ENCODE measurements at places on chromosomes 13 and 19.
A peak's percentile ranks its signal among the peaks of the same experiment; 100 is the strongest.

DNA sequence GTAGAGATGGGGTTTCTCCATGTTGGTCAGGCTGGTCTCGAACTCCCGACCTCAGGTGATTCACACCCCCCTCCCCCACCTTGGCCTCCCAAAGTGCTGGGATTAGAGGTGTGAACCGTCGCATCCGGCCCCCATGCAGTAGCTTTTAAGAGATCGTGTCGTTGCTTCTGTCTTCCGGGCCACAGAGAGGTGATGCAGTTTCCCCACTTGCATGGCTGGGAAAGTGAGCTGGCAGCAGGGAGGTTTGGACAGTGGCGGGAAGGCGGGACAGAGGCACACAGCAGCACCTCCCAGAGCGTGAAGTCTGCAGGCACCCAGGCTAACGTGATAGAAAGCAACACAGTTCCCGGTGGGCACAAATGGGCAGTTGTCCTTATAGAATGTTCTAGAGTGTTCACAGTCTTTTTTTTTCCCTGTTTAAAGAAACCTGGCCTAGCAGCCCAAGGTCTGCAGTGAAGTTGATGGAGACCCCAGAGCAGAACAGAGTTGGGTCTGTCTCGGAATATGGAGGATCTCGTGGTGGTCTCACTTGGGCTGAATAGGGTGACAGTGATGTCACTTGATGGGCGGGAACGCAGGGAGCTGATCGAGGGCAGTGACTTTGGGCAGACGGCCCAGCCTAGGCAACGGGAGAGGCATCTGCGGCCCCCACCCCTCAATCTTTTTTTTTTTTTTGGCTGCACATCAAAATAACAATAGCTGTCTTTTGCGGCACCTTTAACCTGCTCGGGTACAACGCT, 4.9 kb downstream of the UHRF1 start:
- DNase-seq, result no peak

- DNase-seq, result no peak
These were observed 7.7 kb downstream of the EPS15L1 start for GRCh38 chr19:16463991-16464575.

DNA sequence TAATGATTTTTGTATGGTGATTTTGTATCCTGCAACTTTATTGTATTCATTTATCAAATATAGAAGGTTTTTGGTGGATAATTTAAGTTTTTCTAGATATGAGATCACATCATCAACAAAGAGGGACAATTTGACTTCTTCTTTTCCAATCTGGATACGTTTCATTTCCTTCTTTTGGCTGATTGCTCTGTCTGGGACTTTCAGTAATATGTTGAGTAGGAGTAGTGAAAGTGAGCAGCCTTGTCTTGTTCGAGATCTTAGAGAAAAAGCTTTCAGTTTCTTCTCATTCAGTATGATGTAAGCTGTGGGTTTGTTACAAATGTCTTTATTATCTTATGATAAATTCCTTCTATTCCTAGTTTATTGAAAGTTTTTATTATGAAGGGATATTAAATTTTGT, 352.0 kb upstream of the DACH1 start:
- no peak for DNase-seq

- no peak for DNase-seq
These were observed 257.7 kb downstream of the SLITRK6 start for GRCh38 chr13:85541476-85541875.

- no peak for DNase-seq
These were observed 573.8 kb upstream of the MIR17HG start for GRCh38 chr13:90773681-90774080.

- no peak for DNase-seq
These were observed 549.5 kb downstream of the SLITRK1 start for GRCh38 chr13:83332751-83333150.

DNA sequence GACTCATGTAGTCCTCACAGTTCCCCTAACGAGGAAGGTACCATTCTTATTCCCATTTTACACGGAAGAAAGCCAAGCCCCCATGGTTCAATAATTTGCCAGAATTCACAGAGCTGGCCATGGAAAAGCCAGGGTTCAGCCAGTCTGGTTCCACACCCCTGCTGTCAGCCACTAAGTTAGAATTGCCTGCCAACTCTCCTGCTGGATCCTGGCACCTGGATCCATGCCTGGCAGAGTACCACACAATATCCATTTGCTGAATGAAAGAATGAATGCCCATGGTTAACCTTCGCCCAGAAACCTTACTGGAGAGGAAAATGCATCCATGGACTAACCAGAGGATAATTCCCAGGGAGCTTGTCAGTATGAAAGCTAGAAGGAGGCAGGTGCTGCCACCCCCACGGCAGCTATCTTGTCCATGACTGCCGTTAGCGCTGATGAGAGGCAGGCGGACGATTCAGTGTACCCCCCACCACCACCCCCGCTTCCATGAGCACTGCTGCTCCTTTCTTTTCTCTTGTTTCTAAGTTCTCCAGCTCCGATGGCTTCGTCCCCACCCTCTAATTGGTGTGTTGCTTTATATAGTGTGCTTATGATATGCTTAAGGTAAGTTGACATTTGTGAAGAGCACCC, 114.5 kb downstream of the SLC7A1 start:
- no peak for DNase-seq

- no peak for DNase-seq
These were observed 31.0 kb downstream of the PAK4 start for GRCh38 chr19:39156326-39157230.

DNA sequence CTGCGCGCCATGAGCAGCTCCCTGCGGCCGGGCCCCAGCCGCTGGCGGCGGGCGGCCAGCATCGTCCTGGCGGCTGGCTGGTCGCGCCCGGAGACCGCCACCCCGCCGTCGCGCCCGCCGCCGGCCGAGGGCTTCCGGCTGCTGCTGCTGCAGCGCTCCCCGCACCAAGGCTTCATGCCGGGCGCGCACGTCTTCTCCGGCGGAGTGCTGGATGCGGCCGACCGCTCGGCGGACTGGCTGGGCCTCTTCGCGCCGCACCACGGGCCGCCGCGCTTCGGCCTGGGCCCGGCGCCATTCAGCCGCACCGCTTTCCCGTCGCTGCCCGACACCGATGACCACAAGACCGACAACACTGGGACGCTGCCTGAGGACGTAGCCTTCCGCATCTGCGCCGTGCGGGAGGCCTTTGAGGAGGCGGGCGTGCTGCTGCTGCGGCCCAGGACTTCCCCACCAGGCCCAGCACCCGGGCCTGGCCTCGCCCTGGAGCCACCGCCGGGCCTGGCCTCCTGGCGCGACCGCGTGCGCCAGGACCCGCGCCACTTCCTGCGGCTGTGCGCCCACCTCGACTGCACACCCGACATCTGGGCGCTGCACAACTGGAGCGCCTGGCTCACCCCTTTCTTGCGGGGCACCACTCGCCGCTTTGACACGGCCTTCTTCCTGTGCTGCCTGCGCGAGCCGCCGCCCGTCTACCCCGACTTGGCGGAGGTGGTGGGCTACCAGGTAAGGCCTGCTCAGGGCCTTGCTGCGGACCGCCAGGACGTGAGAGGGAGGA, 518 bp downstream of the NUDT19 start:
- peak; percentile 42 for DNase-seq

GRCh38 chr19:50280074-50280473, 49.1 kb downstream of the KCNC3 start:
- no peak for DNase-seq

- DNase-seq, result no peak
These were observed 2.8 kb downstream of the MAST1 start for GRCh38 chr19:12841094-12841493.

- no peak for DNase-seq
These were observed 9.4 kb upstream of the PAN3 start for GRCh38 chr13:28128926-28129325.

DNA sequence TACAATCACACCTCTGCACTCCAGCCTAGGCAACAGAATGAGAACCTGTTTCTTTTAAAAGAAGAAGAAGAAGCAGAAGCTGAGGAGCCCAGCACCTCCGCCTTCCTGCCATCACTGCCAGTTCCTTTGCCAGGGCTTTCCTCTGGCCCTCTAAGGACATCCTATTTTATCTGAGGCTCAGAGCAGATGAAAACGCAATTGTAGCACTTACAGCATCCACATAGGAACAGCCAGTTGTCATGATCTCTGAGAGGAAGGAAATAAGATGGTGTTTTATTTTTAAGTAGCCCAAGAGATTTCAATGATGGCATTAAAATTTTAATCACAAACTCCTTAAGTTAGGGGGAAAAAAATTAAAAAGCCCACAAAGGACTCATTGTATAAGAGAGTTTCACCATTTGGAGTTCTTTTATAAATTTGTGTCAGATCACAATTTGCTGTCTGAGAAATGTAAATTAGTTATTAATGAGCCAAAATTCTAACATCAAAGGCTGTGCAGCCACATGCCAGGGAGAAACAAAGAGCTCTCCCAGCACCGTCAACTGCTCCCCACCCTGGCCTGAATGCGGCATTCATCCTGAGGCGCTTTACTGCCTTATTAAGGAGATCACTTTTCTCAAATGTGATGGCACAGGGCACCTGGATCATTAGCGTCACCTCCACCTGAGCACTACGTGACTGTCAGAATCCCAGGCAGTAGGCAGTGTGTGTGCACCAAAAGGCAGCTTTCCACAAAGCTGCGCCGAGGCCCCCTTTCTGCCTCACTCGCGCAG, 393.0 kb downstream of the FOXO1 start:
- DNase-seq, result no peak

DNA sequence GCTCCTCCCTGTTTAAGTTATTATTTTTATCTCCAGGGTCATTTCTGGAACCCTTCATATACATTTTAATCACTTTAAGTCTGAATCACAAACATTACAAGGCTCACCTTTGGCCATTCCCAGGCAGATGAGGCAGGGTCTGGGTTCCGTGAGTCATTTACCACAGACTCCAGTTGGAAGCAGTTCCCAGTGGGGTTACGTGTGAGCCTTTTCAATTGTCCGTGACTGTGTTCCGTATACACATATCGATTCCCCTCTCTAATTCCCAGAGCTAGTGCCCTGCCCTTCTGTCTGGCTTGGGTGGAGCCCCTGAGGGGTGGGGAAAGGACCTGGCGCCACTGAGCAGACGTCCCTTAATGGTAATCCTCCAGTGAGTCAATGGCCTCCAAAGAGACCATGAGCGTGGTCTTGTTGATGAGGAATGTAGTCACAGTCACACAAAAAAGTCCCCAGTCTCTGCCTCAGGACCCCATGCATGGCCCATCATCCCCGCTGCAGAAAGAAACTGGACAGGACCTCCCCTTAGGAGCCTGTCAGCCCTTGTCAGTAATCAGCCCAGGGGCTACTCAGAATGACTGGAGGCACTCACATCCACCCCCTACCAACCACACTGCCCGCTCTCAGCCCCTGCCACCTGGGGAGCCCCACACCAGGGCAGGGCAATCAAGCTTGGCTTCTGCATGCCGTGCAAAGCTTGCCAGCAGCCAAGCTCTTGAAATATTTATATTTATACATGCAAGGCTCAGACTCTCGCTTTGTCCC, 144.4 kb downstream of the ZIC5 start:
- no peak for DNase-seq

DNA sequence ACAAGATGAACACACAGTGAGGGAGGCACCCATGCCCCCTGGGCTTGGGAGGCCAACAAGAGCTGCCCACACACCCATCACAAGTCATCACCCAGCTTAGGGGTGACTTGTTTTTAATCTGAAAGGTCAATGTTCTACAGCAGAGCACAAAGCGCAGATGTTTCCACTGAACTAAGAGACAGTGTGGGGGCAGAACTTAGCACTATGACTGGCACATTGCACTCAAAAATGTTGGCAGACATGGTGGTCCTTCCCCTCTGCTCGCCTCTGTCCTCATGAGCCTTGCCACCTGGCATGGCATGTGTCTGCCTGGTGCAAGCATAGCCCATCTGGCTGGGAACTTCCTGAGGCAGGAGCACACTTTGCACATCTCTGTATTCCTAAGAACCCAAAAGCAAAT, 81.4 kb upstream of the ZNF98 start:
- no peak for DNase-seq

DNA sequence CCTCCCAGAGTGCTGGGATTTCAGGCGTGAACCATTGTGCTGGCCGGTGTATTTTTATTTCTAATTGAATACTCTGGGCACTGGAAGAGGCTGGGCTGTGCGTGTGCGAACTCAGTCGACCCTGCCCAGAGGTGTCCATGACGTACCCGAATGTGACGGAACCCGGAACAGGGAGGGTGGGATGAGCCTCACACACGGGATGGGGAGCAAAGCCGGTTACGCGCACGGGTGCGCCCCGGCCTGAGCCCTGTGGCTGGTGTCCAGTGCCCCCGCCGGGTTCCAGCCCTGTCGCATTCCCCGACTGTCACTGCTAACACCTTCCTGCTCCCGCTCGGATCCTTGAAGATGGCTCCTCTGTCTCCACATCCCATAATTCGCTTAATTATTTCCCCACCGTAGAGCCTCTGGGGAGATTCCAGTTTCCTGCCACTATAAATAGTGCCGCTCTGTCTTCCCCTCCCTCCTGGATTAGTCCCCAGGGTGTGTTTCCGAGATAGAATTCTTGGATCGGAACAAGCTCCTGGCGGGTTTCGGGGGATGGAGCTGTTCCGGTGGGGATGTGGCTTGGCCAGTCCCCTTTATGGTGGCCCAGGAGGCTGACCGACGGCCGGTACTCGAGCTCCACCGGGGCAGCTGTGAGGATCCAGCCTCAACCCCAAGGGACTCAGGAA, 22.0 kb downstream of the SBNO2 start:
- DNase-seq, result no peak

DNA sequence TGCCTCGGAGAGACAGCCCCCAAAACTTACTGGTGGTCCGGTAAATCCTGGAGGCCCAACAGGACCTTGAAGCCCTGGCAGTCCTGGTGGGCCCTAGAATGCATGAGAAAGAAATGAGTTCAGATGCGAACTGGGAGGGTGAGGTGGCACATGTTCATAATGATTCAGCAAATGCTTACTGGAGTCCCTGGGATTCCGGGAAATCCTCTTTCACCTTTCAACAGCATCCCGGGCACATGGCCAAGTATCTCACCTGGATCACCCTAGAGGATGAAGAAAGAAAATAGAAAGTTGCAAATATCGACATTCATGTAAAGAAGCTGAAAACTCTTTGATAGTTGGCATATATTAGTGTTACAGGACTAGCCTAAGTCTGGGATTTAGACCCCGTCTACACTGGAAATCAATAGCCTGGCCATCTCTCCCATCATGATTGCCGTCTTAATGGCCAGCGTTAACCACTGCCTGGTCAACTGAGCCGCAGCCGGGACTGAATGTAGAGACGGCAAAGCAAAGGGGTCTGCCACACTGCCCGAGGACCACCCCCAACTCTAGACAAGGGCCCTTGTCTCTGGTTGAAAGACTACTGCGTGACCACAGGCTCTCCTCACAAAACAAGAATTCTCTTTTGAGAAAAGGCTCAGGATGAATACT, 96.9 kb downstream of the COL4A1 start:
- DNase-seq, result no peak

All from stimulated activated CD4-positive, alpha-beta T cell treated with anti-CD3 and anti-CD28 coated beads, Interleukin-2, amount 100 ng/mL, for 48 hours (primary cell).